Lung microvascular endothelial cell (primary cell): ENCODE measurements at places on chromosomes 4 and X.
A peak's percentile ranks its signal among the peaks of the same experiment; 100 is the strongest.

- no peak for DNase-seq
Measured at GRCh38 chrX:126799059-126799458, 20.5 kb upstream of the PRR32 start.

GRCh38 chrX:154348114-154348531 is 26.3 kb downstream of the FLNA start:
- no peak for DNase-seq

GRCh38 chrX:154019061-154019621 is 561 bp downstream of the IRAK1 start:
- peak; percentile 23 for DNase-seq

GRCh38 chr4:134260126-134260525 is 58.5 kb upstream of the PABPC4L start:
- DNase-seq = no peak

GRCh38 chr4:78846258-78846657 is 70.1 kb downstream of the BMP2K start:
- DNase-seq = no peak

DNA sequence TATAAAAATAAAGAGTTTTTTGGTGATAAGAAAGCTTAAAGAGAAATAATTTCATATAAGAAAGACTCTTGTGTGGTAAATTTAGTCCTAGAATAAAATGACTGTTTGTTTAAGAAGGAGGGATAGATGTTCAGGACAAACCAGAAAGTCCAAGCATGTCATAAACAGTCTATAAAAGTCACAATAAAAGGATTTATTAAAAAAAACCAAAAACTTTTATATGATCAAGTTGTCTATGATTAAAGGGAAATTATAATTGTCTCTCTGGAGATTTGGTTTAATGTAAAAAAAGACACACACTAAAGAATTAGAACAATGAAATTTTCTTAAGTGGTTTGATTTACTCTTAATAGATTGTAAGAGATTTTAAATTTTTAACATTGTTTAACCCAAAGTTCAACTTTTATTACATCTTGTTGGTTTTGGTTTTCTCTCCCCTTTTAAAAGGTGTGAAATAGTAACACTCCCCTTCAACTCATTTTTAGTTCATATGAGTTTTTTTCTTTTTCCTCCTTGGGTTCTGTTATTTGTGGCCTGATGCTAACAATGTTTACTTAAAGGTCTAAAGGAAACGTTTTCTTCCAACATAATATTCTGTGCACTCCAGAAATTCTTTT is 89.7 kb downstream of the PDHA2 start:
- DNase-seq = no peak

DNA sequence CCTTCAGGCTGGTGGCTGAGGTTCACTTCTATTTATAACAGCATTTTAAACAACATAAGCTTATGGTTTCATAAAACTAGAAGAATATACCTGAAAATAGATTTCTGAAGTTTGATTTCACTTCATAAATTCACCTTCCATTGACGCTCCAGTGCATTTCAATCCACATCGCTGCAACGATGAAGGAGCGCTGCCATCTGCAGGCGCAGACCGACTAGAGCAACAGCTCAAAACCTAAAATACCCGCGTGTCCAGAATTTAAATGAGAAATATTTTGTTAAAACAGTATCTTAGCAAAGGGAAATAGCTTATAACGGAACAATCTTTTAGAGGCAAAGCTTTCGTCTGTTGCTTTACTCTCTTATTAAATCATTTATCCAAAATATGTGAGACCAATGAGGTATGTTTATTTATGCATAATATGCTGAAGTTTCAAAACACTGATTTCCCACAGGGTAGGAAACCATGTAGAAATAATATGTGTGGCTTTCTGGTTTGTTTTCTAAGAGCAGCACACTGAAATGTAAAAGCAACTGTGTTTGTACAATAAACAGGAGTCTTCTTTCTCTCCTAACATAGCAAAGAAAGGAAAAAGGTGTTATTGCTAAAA is 816.4 kb upstream of the FRG1 start:
- DNase-seq = peak; percentile 87

- no peak for DNase-seq
Measured at GRCh38 chr4:71377561-71377960, 38.7 kb downstream of the SLC4A4 start.

GRCh38 chr4:184787766-184788503 is 37.8 kb downstream of the ACSL1 start:
- DNase-seq = peak; percentile 17

DNA sequence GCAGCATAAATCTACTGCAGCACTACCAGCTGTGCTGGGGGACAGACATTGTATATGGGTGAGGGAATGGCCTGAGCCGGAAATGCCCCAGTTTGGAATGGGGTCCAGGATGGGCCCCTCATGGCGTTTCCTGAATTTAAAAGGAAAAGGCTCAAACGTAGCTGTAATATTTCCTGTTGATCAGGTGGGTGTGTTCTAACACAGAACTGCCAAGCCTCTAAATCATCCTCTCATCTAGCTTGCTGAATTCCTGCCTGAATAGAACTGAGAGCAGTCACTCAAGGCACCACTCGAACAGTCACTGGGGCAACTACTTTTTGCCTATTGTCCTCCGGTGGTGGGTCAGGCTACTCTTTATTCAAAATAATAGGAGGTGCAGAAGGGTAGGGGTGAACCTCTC is 28.7 kb downstream of the ADH6 start:
- DNase-seq = no peak

DNA sequence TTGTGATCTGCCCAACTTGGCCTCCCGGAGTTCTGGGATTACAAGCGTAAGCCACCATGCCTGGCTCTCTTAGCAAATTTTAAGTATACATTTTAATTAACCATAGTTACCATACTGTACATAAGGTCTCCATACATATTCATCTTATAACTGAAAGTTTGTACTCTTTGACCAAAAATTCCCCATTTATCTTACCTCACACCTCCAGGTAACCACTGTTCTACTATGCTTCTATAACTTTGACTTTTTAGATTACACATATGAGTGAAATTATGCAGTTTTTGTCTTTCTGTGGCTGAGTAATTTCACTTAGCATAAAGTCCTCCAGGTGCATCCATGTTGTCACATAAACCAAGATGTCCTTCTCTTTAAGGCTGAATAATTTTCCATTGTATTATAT is 17.4 kb downstream of the C4orf51 start:
- no peak for DNase-seq

DNA sequence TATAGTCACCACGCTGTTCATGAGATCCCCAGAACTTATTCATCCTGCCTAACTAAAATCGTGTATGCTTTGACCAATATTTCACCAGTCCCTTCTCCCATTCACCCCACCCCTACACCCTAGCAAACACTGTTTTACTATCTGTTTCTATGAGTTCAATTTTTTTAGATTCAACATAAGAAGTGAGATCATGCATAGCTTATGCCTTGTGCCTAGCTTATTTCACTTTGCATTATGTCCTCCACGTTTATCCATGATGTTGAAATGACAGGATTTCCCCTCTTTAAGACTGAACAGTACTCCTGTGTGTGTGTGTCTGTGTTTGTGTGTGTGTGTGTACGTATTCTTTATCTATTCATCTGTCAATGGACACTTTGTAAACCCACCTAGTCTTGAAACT is 16.8 kb downstream of the ANXA5 start:
- no peak for DNase-seq

GRCh38 chr4:26406346-26406975 is 83.8 kb downstream of the CCKAR start:
- no peak for DNase-seq

DNA sequence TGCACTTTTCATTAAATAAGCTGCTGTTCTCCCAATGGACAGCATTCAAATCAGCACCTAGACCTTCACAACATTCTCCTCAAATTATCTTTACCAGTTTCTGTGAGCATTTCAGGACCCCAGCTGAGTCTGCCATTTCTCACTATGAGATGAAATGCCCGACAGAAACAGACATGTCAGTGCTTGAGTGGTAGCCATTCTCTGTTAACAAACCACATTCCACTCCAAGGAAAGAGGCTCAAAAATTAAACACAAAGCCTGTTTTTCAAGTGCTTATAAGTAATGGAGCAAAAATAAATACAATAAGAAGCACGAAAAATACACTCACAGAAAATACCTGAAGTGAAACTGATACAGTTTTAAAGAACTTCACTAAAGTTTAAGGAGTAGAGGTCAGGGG is 320.2 kb upstream of the PRPS2 start:
- no peak for DNase-seq

GRCh38 chrX:39952989-39953388 is 144.8 kb downstream of the BCOR start:
- DNase-seq = no peak

GRCh38 chr4:185404031-185404430 is 7.4 kb downstream of the ANKRD37 start:
- DNase-seq = no peak

DNA sequence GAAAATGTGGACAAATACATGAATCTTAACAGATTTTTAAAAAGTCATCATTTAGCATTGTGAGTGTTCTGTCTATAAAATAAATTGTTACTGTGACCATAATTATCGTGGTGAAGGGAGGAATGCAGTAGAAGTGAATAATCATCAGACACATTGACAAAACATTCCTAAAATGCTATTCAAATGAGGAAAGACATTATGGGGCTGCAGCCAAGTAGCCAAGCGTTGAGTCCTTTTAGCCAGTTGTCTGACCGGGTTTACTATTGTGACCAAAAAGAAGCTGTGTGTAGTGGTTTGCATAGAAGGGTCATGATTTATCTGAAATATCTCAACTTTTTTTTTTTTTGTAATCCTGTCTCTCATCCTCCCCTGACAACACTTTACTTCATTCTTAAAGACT is 19.5 kb downstream of the WWC2 start:
- peak; percentile 71 for DNase-seq

- DNase-seq = peak; percentile 48
Measured at GRCh38 chr4:124018383-124019317, 622.1 kb downstream of the SPRY1 start.

DNA sequence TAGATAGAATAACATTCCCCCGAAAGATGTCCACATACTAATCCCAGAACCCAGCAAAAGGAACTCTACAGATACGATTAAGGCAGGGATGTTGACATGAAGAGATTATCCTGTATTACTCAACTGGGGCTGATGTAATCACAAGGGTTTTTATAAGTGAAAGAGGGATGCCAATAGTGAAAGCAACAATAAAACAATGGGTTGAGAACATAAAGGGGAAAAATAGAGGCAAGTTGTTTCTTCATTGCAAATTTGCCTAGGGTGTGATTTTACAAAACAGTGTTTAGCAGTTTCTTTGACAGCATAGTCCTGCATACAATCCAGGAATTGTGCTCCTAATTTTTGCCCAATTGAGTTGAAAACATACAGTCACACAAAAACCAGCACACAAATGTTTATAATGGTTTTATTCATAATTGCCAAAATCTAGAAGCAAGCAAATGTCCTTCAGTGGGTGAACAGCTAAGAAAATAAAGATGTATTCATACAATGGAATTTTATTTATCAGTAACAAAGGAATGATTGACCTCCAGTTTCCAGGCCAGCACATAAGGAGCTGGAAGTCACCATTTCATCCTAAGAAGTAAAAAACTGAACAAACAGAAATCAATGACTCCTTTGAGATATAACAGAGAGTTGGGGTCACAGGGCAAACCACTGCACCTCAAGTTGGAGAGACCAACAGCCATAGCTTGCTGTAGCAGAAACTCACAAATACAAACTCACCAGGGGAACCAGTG is 107.2 kb downstream of the CENPC start:
- no peak for DNase-seq

DNA sequence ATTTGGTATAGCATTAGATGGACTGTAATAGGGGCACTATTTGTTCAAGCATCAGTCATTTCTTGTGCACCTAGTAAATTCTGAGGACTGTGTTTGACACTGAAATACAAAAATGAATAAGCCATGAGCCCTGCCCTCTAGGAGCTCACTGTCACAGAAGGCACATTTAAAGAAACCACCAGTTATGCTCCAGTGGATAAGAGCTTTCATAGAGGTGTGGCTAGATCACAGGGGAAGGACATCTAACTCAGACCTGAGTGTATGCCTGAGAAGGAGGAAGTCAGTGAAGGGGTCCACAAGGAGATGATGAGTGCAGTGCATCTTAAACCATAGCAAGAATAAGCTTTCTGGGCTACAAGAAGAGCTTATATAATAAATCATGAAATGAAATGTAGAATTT is 40.1 kb downstream of the BTC start:
- no peak for DNase-seq

DNA sequence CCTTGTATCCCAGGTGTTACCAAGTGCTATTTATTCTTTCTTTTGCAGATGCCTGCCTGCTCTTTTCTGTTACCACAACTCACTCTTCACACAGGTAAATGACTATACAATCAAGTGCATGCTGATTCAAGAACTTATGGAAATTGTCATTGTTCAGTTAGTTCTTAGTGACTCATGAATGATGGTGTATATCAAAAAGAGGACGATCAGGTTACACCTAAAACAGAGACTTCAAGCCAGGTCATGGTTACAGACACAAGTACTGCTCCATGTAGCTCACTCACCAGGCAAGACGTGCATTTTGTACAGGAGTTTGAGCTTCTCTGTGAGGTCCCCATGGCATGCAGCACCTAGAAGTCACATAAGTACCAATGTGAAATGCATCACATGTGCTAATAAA is 59.3 kb upstream of the UCP1 start:
- no peak for DNase-seq

DNA sequence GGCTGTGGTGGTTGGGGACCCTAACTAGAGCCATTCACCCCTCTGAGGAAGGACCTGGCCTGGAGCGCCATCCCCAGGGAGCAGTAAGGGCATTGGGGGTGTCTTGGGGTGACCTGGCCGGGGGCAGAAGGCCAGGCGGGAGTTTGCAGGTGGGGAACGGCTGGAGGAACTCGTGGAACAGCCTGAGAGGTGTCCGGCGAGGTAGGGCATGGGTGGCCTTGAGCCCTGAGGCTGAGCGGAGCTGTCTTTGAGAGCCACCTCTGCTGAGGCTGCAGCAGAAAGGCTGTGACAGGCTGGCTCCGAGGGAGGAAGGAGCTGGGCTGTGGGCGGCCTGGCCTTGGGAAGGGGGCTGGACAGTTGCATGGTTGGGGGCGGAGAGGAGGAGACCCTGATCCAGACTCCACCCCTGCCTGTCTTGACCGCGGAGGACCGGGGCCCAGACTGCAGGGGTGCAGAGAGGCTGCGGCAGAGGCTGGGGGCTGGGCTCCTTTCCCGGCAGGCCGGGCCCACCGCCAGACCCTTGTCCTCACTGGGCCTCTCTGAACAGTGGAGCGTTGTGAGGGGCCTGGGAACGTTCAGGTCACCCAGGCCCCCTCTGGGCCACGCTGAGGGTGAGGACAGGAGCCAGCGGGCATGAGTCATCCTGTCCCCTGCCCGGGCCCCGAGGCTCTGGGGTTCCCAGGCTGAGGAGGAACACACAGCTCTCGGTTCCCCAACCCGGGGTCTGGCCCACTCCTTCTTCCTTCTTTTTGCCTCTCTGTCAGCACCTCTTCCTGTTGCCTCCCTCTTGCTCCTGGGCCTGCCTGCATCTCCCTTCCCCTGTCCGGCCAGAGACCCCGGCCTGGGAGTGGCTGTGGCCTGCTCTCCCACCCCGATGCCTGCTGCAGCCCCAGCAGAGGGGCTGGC is 8.1 kb downstream of the SH3BP2 start:
- peak; percentile 37 for DNase-seq

- DNase-seq = no peak
Measured at GRCh38 chr4:37082912-37083311, 161.6 kb upstream of the NWD2 start.

- DNase-seq = no peak
Measured at GRCh38 chr4:8754634-8755589, 116.7 kb downstream of the HMX1 start.

- DNase-seq = no peak
Measured at GRCh38 chr4:169993531-169993930, 32.7 kb downstream of the MFAP3L start.
